ENCODE measurements at places on chromosomes 7 and 10. TPM values are rescaled to one million over a fixed set of nuclear protein-coding genes. Genes with fewer than 3 reads are reported as not detected.

DNA sequence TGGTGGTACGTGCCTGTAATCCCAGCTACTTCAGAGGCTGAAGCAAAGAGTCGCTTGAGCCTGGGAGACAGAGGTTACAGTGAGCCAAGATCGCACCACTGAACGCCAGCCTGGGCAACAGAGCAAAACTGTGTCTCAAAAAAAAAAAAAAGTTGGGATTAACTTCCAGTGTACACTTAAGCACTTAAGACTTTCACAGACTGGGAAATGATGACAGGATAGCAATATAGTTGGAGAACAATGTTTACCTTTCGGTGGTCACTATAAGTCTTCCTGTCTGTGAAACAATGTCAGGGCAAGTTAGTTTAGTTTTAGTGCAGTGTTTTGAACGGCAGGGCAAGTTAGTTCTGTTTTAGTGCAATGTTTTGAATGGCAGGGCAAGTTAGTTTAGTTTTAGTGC is 130.2 kb downstream of the TPST1 start:
- no peak overlapping the region for H3K27ac ChIP-seq
- no peaks in the 10 kb centered on the region for H3K4me1 ChIP-seq
- no peak overlapping the region for H3K4me3 ChIP-seq

GRCh38 chr10:62170732-62171131 is 97.9 kb downstream of the RTKN2 start:
- no peak overlapping the region for H3K4me3 ChIP-seq
- H3K27me3 ChIP-seq, result no peaks in the 10 kb centered on the region
- H3K27ac ChIP-seq, result no peak overlapping the region
- no peaks in the 10 kb centered on the region for H3K36me3 ChIP-seq

The SEC31B gene
- total RNA-seq, result 4.9 TPM

DNA sequence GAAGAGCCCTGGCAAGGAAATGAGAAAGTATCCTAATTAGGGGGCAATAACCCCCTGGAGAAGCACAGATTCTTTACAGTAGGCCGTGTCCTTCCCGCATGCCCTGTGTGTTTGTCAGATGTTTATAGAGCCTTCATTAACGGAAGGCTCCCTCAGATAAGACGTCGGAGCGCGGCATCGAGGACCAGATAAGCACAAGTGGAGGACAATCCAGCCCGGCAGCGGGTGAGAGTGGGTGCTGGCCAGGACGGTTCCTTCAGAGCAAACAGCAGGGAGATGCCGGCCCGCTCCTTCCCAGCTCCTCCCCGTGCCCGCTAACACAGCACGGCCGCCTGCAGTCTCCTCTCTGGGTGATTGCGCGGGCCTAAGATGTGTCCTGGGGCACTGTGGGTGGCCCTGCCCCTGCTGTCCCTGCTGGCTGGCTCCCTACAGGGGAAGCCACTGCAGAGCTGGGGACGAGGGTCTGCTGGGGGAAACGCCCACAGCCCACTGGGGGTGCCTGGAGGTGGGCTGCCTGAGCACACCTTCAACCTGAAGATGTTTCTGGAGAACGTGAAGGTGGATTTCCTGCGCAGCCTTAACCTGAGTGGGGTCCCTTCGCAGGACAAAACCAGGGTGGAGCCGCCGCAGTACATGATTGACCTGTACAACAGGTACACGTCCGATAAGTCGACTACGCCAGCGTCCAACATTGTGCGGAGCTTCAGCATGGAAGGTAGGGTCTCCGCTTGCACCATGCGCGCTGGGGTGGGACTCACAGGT is at the start of gene GDF2:
GDF2 (plus strand) TSS at position 155 of the 762 bp plus-strand sequence; CDS start at position 370, 215 bp downstream.
- H3K27ac ChIP-seq, result no peak within 1 kb of the TSS
- no peaks in the 10 kb centered on the region for H3K27me3 ChIP-seq
- no peak for DNase-seq
- no peak within 1 kb of the TSS for H3K4me3 ChIP-seq

The MCU gene
- 14.9 TPM for total RNA-seq

- H3K27me3 ChIP-seq, result no peaks in the 10 kb centered on the region
- H3K27ac ChIP-seq, result no peak overlapping the region
- no peaks in the 10 kb centered on the region for H3K36me3 ChIP-seq
These were observed 456.2 kb upstream of the NRP1 start for GRCh38 chr10:33790521-33791271.

The CRHR2 gene
- not detected for total RNA-seq

GRCh38 chr7:105285118-105285874 is 103.4 kb downstream of the SRPK2 start:
- no peak for DNase-seq
- H3K36me3 ChIP-seq, result no peaks in the 10 kb centered on the region
- no peaks in the 10 kb centered on the region for H3K27me3 ChIP-seq
- H3K27ac ChIP-seq, result no peak overlapping the region
- H3K4me1 ChIP-seq, result no peaks in the 10 kb centered on the region

The PRSS2 gene
- total RNA-seq, result not detected

DNA sequence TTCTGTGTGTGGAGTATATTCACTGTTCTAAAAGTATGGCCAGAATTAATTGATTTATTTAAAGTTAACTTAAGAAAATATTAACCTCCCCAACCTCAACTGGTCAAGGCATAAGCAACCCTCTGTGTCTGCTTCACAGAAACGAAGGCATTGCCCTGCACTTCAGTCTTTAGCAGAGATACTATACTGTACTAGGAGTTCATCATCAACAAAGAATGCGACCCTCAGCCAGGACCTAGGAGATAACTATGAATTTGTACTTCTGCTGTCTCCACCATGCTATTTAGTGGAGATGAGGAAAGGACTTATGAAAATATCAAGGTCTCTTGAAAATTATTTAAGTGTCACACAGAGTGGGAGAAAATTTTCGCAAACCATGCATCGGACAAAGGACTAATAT is 35.7 kb upstream of the SEMA3D start:
- DNase-seq, result no peak
- no peaks in the 10 kb centered on the region for H3K27me3 ChIP-seq
- H3K4me1 ChIP-seq, result no peaks in the 10 kb centered on the region
- no peak overlapping the region for H3K4me3 ChIP-seq
- H3K36me3 ChIP-seq, result no peaks in the 10 kb centered on the region

The GBX1 gene
- not detected for total RNA-seq

The CLRN3 gene
- not detected for total RNA-seq

DNA sequence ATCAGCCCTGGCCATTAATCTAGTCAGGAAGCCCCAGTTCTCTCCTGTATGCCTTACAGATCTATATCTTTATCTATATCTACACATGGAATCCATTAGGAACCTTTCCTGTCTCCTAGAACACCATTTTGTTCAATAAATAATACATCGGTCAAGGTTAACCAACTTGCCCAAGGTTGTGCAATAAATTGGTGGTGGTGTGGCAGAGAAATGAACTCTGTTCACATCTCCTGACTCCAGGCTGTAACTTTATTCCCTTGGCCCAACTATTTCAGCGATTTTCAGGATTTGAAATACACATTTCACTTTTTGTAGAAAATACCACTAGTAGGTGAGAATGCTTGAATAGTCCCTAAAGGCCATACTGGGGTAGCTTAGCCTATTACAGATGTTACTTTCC is 712.5 kb upstream of the FZD8 start:
- no peak overlapping the region for H3K4me3 ChIP-seq
- no peaks in the 10 kb centered on the region for H3K36me3 ChIP-seq

DNA sequence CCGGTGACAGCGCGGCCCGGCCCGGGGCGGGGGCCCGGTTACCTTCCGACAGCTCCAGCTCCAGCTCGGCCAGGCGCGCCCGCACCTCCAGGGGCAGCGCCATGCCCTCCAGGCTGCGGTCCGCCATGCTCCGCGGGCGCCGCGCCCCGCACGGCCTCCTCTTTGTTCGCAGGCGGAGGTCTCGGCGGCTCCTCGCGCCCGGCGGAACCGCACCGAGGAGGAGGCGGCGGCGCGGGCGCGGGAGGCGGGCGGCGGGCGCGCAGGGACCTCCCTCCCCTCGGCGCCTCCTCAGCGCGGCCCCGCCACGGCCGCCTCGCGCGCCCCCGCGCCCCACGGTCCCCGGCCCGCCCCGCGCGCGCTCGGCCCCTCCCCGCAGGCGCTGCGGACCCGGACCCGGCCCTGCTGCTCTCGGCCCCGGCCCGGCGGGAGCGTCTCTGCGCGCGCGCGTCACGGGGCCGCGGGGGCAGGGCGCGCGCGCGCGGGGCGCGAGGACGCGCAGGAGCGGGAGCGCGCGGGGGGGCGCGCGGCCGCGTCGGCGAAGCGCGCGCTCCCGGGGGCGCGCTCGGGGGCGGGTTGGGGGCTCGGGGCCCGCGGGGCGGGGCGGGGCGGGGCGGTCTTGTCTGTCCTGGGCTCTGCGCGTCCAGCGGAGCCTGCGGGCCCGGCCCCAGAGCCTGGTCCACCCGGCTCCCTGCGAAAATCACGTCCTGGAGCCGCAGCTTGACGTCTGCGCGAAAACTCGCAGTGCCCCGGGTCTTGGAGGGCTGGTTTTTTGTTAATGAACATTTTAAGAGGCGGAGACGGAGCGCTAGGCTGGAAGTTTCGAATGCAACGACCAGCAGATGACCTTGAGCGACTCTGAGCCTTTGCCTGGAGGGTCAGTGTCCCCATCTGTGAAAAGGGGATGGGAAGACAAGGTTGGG is at the start of gene DIP2C:
DIP2C (minus strand) TSS at position 217 of the 920 bp plus-strand sequence; CDS start at position 127, 90 bp downstream.
- no peaks in the 10 kb centered on the region for H3K27me3 ChIP-seq
- H3K27ac ChIP-seq, result peak within 1 kb of the TSS; percentile 91
- H3K36me3 ChIP-seq, result no peaks in the 10 kb centered on the region
- H3K4me3 ChIP-seq, result peak within 1 kb of the TSS; percentile 25

DNA sequence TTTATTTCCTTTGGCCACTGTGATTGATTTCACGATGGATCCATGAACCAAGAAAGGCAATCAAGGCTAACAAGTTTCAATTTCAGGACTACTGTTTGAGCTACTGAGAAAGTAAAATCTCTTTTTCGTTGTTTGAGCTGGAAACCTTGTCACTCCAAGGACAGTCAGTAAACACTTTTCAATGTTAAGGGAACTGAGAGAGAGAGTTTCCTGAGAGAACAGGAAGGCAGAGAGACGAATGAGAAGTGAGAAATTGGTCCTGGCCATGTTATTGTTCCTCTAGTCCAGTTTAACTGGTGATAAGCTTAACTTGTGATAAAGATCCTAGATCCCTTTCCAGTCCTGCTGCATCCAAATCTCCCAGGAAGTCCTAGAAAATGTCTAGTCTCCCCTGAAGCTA is 909 bp upstream of the AKR1D1 start:
- no peak for DNase-seq
- H3K36me3 ChIP-seq, result no peaks in the 10 kb centered on the region
- H3K27me3 ChIP-seq, result no peaks in the 10 kb centered on the region
- H3K4me1 ChIP-seq, result no peaks in the 10 kb centered on the region
- no peak overlapping the region for H3K4me3 ChIP-seq

DNA sequence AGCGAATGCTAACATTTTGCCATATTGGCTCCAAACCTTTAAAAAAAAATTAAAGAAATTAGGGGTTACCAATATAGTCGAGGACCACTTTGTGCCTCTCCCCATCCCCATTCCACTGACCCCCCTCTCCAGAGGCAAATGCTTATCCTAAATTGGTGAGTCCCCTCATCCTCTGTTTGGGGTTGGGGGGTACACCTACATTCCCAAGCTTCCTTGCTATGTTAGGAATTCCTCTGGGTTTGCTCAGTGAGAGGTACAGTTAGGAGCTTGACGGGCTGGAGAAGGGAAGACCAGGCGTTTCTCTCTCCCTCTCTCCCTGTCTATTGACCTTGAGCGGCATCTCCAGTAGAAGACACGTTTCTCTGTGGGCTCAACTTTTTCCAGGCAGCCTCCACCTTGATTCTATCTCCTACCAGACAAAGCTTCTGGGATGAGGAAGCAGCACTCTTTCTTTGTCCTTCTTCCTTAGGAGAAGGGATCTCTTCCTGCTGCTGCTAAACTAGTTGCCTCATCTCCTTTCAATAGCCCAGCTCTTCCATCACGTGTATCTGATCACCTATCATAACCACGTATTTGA is 6.6 kb upstream of the AKR1B15 start:
- no peak overlapping the region for H3K4me3 ChIP-seq
- no peak for DNase-seq

DNA sequence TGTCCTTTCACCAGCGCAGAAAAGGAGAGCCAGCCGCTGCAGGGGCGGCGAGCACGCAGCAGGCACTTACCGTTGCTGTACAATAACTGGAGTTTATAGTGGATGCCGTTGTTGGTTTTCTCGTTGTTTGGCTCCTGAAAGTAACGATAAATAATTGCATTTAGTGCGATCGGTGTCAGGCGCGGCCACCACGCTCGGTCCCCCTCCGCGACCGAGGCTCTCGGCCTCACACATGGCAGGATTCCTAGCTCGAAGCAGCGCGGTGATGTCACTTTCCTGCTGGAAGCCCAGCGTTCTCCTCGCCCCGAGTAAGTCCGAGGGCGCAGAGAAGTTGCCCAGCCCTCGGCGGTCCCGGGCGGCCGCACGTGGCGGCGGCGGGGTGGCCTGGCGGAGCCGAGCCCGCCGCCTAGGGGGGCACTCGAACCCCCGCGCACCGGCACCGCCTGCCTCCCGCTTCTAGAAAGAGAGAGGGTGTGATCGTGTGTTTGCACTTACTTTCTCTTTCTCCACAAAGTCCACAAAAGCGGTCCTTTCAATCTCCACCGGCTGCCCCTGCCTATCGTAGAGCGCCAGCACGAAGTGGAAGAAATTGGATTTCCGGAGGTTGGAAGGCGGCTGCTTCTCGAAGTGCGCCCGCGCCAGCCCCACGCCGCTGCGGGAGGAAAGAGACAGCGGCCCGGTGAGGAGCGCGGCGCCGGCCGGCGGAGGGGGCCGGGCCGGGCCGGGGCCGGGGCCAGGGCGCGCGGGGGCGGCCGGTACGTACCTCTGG is 1.0 kb downstream of the EBF3 start:
- H3K4me1 ChIP-seq, result peaks cover 24% of the 10 kb centered on the region
- H3K27ac ChIP-seq, result peak overlapping the region; percentile 78
- no peak overlapping the region for H3K4me3 ChIP-seq
- no peaks in the 10 kb centered on the region for H3K36me3 ChIP-seq
